Right renal cortex interstitium (tissue), 3 donors: ENCODE measurements at places on chromosomes 7 and 10. TPM values are rescaled to one million over a fixed set of nuclear protein-coding genes. Genes with fewer than 3 reads are reported as not detected.

- no peak for DNase-seq
Measured at GRCh38 chr10:76649723-76650127, 987.9 kb downstream of the KCNMA1 start.

DNA sequence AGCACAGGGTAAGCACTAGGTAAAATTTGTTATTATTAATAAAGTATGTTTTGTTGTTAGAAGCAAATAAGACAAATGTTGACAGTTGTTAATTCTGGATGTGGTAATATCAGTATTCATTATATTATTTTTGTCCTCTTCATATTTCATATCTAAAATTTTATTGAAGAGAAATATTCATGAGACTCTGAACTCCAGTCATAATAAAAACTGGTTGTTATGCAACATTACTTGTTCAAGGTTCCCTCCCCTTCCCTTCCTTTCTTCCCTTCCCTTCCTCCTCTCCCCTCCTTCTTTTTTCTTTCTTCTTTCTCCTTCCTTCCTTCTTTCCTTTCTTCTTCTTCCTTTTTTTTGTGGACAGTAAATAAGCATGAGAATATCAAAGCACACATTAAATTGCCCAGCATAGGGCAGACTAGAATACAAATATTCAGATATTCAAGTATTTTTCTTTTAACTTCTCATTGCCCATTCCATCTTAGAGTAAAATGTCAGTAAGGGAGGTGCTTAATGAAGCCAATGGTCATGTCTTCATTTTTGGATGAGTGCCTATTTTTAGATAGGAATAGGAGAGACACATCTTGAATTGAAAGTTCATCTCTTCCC lies 245.0 kb downstream of the INHBA start:
- DNase-seq: no peak

GRCh38 chr10:16986082-16986405 lies 143.6 kb downstream of the CUBN start:
- no peak for DNase-seq

Gene SPAM1
- polyA plus RNA-seq: not detected

Gene OR2A7
- polyA plus RNA-seq: 9.2 TPM

- DNase-seq: no peak
Measured at GRCh38 chr7:40583667-40584444, 449.1 kb downstream of the SUGCT start.

DNA sequence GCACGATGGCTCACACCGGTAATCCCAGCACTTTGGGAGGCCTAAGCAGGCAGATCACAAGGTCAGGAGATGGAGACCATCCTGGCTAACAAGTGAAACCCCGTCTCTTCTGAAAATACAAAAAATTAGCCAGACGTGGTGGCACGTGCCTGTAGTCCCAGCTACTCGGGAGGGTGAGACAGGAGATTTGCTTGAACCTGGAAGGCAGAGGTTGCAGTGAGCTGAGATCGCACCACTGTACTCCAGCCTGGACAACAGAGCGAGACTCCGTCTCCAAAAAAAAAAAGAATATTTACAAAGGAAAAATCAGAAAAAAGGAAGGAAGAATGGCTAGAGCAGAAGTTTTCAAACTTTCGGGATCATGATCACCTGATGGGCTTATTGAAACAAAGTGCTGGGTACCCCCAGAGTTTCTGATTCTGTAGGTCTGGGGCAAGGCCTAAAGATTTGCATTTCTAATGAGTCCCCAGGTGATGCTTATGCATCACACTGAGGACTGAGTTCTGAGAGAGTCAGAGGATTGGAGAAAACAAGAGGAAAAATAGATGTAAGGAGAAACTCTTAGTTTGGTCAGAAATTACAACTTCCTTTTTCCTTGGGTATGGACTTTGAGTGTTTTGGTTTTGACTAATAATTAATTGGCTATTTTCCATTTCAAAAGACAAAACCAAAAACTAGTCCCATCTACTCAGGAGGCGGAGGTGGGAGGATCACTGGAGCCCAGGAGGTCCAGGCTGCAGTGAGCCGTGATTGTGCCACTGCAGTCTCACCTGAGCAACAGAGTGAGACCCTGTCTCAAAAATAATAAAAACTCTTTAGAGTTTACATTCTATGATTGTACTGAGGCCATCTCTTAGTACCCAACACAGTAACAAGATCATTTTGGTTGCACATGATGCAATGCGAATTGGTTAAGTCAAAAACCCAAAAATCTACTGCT lies 14.4 kb downstream of the MARCHF5 start:
- DNase-seq: no peak

DNA sequence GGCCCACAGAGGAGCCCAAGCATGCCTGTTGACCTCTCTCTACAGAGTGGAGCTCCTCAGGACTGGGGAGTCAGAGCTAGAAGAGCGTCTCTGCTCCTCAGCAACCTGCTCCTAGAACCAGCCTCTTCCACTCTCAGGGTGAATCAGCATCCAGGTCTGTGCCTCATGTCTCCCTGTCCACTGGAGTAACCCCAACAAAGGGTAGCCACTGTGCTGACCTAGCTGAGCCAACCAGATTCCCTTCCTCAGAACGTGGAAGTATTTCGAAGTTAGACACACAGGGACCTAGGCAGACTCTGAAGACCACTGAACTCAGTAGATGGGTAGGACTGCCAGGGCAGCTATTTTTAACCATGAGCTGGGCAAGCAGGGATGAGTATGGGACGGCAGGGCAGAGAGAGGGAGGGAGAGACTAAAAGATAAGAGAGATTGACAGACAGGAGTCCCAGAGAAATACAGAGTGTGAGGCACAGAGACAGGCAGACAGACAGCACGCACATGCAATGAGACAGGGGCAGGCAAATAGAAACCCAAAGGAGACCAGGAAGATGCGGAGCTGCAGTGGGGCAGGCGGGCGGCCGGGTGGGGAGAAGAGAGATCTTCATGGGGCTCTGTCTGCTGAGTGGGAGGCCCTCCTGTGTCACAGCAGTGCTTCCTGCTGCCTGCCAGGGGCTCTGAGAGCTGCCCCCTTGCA lies 56.7 kb downstream of the OSBPL3 start:
- DNase-seq: no peak

DNA sequence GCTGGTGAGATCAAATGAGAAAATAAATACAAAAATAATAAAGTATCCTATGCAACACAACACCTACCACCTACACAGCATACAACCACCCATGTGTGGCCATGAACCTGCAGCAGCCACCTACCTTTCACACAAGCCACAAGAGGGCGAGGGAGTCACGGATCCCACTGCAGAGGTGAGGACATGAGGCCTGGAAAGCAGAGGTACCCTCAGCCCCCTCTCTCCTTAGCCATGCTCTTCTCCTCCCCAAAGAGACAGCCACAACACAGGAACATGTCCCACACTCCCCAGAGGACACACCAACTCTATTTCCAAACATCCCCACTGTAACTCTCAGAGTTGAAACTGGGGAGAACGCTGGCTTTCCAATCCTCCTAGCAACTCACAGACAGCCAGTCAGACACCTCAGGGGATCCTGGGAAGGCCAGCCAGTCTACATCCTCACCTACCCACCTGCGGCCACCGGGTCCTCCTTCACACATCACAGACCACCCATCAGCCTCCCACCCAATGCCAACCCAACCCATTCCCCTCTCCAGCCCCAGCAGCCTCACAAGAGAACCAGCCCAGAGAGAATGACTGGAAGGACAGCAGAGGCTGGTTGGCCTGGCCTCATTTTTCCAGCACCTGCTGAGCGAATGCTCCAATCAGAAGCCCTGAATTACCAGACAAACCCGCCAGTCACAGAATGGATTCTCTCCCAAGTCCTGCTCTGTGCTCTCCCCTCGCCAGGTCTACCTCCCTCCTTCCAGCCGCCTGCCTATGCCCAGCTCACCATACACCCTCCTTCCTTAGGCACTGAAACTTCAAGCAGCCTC lies 18.4 kb downstream of the DLG5 start:
- DNase-seq: no peak

DNA sequence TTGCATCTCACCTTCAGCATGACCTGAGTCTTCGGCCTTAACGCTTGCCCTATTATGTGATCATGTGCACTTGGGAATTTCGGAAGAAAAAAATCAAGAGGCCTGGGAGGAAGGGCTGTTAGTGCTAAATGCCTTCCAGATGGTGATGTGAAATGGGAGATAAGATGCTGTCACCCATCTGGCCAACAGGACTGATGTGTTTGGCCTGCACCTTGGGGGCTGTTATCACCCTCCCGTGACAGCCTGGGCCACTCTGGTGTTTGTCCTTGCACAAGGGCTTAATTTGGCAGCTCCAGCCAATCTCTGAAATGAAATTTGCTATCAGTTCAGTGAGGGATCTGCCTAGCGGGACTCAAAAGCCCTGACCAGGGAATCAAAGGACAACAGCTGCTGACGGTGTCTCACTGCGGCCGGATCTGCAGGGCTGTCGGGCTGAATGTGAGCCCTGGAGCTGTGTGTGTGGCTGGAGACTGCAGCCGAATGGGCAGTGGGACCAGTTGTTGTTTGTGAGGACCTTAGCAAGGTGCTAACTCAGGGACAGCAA lies 131.4 kb upstream of the BTBD16 start:
- DNase-seq: no peak

GRCh38 chr7:116788572-116789197 lies 73.7 kb upstream of the CAPZA2 start:
- no peak for DNase-seq

- no peak for DNase-seq
Measured at GRCh38 chr7:50335795-50336754, 31.6 kb downstream of the IKZF1 start.

Gene LIPF
- polyA plus RNA-seq: 0.18 TPM

Gene SLC26A3
- 0.40 TPM for polyA plus RNA-seq
